Calu3 (cell line): ENCODE measurements at places on chromosomes 11 and 22. TPM values are rescaled to one million over a fixed set of nuclear protein-coding genes. Genes with fewer than 3 reads are reported as not detected.

C22orf23 gene
- total RNA-seq, result 0.52 and 0.69 TPM in 2 replicates

TSGA10IP gene
- not detected in 2 replicates for total RNA-seq

APOBEC3H gene
- not detected in 2 replicates for total RNA-seq

NF2 gene
- 117 and 132 TPM in 2 replicates for total RNA-seq

KREMEN1 gene
- total RNA-seq, result 2.1 and 2.8 TPM in 2 replicates

PHRF1 gene
- total RNA-seq, result 42.3 and 43.2 TPM in 2 replicates

HPX gene
- total RNA-seq, result 0.45 and 11.0 TPM in 2 replicates

USP2 gene
- total RNA-seq, result 1.1 TPM in 2 replicates

TECTA gene
- not detected in 2 replicates for total RNA-seq

ABCG4 gene
- total RNA-seq, result not detected in 2 replicates

BRD1 gene
- total RNA-seq, result 38.8 and 41.4 TPM in 2 replicates
